Right forelimb (tissue), 1 donor: ENCODE measurements at places on chromosomes 5 and 9.

DNA sequence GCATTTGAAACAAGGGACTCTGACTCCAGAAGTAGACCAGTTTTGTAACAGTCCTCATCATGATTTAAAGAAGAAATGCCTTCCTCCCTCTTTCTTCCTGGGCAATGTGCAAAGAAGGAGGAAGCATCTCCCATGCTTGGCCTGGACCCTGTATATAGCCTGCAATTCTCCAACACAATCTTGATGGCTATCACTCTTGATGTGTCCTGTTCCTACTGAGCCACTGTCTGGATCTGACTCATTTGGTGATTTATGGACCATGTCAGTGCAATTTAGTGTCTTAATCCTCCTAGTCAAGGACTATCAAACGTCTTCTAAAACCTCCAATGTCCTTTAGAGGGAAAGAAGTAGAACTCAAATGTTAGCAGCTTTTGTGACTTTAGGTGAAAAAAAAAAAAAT is 697.3 kb downstream of the TLR4 start:
- DNase-seq, result no peak

GRCh38 chr9:99031319-99031718 is 73.6 kb upstream of the TGFBR1 start:
- peak; percentile 16 for DNase-seq

DNA sequence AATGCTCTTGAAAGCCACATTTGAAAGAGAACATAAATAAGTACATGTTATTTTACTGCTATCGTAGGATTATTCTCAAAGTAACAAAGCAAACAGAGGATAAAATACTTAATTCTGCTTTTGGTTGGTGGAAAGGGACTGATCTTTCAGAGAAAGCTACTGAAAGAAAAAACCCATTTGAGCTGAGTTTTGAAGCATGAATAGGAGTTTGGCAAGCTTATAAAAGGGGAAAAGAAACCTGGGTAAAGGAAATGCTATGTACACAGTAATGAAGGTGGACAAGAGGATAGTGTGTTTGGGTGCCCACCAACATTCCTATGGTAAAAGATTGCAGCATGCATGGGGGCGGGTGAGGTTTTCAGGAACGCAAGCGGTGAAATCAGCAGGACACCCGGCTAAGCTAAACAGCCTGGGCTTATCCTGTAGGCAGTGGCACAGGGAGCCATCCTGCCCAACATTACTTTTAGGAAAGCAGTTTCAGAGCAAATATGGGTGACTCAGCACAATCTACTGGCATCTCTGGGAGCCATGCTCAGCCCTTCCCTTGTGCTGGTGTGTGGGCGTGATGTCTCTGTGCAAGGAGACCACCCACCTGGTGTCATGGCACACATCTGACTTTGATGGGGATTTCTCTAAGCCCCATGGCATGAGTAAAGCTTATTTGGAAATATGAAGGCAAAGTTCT is 673.9 kb upstream of the KLF4 start:
- no peak for DNase-seq

- DNase-seq, result no peak
Measured at GRCh38 chr9:80040457-80040856, 468.7 kb downstream of the TLE4 start.

DNA sequence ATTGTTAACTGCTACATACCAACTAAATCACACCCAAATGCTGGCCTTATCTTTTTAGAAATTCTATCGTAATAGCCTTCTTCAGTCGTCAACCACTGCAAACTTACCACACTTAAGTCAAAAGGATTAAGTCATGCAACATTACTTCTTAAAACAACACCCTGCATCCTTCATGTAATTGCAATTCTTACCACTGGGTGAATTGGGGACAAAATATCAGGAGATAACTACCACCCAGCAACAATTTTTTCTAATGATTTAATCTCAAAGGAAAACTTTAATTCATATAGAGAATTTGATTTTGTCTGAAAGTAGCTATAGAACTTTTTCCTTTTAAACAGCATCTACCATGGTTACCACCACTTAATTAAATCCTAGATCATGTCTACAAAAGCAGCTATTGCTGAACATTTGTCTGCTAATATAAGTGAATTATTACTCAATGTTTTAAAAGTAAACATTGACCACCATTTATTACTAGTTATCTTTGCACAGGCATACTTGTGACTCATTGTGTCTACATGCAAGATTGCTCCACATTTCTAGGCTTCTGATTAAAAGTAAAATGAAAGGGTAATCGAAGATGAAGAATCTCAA is 10.5 kb downstream of the MLLT3 start:
- DNase-seq, result no peak

DNA sequence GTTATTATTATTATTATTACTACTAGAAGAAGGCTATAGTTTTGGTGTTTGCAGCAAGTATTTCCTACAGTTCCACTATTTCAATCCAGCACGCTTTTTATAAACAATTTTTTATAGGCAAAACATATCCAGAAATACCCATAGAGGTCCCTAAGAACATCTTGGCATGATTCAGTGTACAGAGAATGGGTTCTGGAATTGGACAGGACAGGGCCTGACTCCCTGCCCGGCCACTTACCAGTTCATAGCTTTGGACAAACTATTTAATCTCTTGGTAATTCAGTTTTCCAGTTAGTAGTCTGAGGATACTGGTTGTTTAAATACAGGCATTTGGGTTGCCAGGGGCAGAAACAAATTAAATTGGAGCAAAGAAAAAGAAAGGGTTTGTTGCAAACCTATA is 91.2 kb downstream of the PGM5 start:
- no peak for DNase-seq

GRCh38 chr9:134068744-134069479 is 1.1 kb upstream of the BRD3 start:
- no peak for DNase-seq

- no peak for DNase-seq
Measured at GRCh38 chr9:35540315-35540714, 50.4 kb downstream of the RUSC2 start.

DNA sequence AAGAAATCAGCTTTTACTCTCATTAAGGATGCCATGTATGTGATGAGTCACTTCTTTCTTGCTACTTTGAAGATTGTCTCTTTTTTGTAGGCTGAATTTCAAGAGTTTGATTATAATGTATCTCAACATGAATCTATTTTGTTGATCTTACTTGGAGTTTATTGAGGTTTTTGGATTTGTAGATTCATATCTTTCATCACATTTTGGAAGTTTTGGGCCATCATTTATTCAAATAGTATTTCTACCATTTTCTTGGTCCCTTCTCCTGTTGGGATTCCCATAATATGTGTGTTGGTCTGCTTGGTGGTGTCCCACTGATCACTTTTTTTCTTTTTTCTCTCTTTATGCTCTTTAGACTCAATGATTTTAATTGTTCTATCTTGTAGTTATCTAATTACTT is 116.3 kb downstream of the CNTLN start:
- DNase-seq, result no peak

DNA sequence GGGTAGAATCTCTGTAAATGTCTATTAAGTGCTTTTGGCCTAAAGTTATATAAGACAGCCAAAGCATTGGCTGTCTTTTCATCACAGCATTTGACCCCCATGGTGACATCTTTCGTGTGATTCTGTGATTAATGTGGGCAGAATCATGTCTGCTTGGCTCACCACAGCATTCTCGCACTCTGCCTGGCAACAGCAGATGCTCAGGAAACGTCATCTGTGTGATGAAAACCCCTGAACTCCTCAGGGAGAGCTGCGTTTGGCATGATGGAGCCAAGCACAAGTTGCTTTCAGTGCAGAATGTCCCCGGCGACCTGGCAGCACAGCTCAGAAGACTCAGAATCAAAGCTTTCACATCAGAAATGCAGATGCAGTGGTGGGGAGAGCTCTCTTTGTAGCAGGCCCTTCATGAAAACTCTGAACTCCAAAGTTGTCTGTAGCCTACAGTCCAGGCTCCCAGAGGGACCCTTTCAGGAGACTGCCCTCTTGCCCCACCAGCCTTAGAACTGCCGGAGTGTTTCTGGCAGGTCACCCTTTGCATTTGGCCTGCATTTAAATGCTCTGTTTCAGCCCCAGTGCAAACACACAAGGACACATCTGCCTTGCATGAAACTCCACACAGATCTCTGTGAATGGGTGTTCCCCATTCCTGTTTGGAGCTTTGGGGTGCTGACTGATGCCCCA is 155.6 kb upstream of the PANK3 start:
- no peak for DNase-seq

DNA sequence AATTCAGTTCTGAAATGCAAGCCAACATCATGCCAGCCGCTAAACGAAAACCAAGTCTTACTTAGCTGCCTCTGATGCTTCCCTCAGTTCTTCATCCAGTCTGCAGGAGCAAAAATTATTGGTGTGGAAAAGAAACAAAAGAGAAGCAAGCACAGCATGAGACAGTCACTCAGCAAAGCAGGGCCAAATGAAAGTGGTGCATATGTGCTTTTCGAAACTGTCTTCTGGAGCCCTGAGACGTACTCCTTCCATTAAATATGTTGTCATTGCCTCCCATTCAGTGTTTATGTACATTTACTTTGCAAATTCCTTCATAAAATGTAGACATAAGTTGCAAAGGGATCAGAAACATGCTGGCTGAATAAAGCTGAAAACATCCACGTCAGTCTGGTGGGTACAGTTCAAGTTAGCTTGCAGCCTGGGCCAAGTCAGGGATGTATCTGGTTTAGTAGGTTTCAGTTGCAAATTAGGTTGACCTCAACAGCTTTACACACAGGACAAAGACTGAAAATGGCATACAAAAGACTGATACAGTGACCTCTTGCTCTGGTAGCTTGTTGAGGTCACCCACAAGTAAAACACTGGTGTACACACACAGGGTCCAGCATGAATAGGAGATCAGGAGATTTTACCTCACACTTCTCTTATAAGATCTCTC is 139.7 kb upstream of the PCA3 start:
- no peak for DNase-seq

DNA sequence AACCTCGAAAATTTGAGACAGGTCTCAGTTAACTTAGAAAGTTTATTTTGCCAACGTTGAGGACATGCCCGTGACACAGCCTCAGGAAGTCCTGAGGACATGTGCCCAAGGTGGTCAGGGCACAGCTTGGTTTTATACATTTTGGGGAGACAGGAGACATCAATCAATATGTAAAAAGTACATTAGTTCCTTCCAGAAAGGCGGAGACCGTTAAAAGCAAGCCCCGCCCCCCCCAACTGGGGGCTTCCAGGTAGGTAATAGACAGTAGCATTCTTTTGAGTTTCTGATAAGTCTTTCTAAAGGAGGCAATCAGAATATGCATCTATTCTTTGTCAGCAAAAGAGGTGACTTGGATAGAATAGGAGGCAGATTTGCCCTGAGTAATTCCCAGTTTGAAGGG is 599 bp upstream of the MOCS2 start:
- no peak for DNase-seq

DNA sequence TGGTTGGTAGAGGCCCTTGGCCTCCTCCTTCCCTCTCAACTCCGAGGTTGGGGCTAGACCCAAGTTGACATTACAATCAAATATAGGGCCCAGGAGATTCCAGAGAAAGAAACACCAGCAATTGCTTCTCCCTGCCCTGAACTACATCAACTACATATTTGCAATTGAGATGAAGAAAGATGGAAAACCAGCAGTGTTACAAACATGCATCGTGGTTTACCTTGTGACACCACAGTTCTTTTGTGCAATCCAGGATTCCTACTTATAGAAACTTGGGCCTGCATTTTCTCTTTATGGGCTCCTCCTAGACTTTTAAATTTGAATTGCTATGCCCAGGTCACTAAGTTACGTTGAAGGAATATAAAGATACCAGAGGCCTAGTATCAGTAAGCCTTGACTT is 126.7 kb downstream of the DCP2 start:
- no peak for DNase-seq
